ENCODE measurements at places on chromosomes 4 and X. TPM values are rescaled to one million over a fixed set of nuclear protein-coding genes. Genes with fewer than 3 reads are reported as not detected.

ODAPH gene
- not detected for total RNA-seq

RELL1 gene
- total RNA-seq: 25.3 TPM

RASL11B gene
- total RNA-seq: 10.9 TPM

STAP1 gene
- total RNA-seq: not detected

FANCB gene
- 0.59 TPM for total RNA-seq

GDPD2 gene
- total RNA-seq: not detected

MAGEB5 gene
- total RNA-seq: not detected

DNA sequence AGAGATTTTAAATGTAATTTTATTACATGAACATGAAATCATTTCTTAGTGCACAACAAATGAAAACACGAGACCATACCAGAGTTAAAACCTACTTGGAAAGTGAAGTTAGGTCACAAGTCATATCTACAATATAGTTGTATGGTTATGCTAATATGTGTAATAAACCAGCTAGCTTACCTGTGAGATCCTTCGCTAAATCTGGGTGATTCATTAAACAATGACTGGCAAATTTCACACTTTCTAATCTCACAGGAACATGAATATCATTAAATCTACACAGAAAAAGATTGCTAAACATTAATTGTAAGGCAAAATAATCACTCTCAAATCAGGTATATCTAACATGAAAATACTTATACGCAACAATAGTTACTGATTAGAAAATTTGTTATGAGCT lies 67.6 kb downstream of the PDS5A start:
- DNase-seq: no peak

- DNase-seq: no peak
These were observed 312.8 kb upstream of the SMIM31 start for GRCh38 chr4:164441109-164441508.

GRCh38 chr4:7295197-7295910 lies 103.0 kb downstream of the SORCS2 start:
- no peak for DNase-seq

GRCh38 chr4:1232661-1233621 lies 16.0 kb downstream of the CTBP1 start:
- peak; percentile 79 for DNase-seq

- no peak for DNase-seq
These were observed 40.3 kb downstream of the HDAC8 start for GRCh38 chrX:72532366-72532765.

DNA sequence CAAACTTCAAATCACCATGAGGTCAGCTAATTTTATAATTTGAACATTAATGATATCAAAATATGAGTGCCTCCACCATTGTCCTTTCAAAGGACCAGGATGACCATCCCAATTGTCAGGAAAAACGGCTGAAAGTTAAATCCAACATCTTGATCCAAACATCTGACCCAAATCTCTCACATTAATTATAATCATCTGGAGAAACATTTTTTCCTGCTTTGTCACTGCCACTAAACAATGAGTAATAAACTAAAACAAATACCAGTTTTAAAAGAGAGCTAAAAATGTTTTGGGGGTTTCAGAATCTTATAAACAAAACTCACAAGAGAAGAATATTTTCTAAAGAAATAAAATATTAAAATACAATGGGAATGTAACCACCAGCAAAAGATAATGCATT lies 45.7 kb upstream of the NDST4 start:
- DNase-seq: no peak

- no peak for DNase-seq
These were observed 5.0 kb downstream of the HPSE start for GRCh38 chr4:83329521-83330110.

DNA sequence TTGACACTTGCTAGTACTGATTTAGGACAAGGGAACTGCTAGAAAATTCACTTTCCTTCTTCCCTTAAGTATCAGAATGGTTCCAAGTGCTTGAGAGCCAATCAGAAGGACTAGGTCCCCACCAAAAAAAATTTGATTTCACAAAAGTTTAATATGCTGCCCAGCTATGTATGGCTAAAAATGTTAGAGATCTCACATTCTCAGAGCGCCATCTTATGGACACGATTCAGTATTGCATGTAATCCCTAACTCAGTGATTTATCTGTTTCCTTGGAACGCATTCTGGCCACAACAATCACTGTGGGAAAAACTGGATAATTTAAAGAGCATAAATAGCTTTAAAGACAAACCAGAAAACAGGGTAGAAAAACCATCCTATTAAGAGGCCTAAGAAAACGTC lies 255.1 kb upstream of the GPC4 start:
- no peak for DNase-seq

- no peak for DNase-seq
These were observed 18.7 kb downstream of the NDNF start for GRCh38 chr4:121053601-121054143.

DNA sequence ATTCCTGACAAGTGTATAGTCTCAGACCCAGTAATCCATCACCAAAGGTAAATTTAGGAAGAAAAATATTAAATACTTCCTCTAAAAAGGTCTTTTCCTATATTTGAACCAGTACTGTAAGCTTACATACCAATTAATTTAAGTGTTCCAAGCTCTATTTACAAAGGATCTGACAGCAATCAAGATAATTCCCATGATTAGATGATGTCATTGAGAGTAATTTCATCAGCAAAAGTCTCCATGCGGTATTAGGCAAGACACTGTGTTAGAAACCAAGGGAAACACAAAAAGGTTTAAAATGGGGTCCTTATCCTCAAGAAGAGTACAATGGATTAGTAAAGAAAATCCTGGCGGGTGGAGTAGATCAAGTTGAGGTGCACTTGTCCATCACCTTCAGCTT lies 198.5 kb downstream of the PRDM5 start:
- DNase-seq: no peak

- no peak for DNase-seq
These were observed 76.2 kb upstream of the ADGRG2 start for GRCh38 chrX:19198473-19198872.

DNA sequence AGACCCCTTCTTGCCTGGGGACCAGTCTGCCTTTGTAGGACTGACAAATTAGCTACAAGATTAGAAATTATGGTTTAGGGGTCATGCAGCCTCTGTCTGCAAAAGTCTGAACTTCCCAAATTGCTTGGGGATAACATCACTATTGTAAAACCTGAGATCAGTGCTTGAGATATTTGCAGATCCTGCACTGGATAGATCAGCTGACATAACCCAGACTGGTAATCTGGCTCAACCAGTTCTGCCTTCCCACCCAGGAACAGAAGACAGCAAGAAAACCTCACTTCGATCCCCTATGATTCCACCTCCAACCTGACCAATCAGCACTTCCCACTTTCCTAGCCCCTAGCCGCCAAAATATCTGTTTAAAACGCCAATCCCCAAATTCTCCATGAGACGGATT lies 202.8 kb upstream of the DIAPH2 start:
- DNase-seq: no peak

GRCh38 chr4:101933855-101934254 lies 143.3 kb downstream of the BANK1 start:
- no peak for DNase-seq

DNA sequence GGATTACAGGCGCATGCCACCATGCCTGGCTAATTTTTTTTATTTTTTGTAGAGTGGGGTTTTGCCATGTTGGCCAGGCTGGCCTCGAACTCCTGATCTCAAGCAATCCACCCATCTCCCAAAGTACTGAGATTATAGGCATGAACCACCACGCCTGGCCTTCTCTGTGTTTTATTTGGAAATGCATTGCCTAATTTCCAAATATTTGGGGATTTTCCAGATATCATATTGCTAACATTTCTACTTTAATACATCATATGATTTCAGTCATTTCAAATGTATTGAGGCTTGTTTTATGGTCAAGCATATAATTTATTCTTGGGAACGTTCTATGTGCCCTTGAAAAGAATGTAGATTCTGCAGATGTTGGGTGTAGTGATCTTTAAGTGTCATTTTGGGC lies 38.8 kb downstream of the FGF2 start:
- no peak for DNase-seq

DNA sequence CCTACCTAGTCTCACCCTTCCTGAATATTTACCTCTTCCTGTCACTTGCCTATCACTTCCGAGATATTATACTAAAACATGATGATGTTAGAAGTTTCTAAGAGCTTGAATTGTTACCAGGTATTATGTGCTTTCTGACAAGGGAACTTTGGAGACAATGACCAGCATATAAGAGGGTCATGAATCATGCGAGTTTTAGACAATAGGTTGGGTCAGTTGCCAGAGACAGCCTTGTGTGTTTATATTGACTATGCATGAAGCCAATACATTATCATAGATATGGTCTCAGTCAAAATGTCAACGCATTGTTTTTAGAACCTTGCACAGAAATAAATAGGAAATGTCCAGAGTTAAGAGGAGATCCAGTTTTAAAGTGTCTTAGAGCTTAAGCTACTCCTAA lies 116.8 kb downstream of the KLHL4 start:
- no peak for DNase-seq

- no peak for DNase-seq
These were observed 63.5 kb downstream of the GPC3 start for GRCh38 chrX:133921764-133922389.

GRCh38 chr4:634599-634985 lies 9.2 kb downstream of the PDE6B start:
- DNase-seq: no peak

GRCh38 chr4:62871078-62871477 lies 1538.2 kb downstream of the TECRL start:
- DNase-seq: no peak

DNA sequence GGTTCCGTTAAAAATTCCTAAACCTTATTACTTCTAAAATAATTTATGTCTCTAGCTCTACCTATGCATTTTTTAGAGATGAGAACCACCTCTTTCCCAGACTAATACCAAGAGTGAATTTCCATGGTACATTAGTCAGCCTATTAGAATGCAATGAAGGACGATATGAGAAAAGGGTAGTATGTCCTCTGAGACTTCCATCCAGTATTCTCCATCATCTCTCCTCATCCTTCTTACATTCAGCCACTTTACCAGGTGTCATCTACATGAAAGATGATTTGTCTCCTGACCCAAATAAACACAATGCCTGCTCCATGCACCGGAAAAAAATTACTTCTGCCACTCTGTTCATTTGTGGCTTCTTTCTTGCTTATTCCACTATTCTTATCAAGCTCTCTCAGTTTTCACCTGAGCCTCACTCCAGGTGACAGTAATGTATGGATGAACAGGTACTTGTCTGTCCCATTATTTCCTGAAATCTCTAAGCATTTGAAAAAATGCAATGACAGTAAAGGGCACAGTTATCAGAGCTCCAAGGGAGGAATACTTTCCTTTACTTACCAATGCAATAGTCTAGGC lies 97.9 kb downstream of the MAB21L2 start:
- no peak for DNase-seq

All from right atrium auricular region (tissue), 2 donors.